ENCODE measurements at places on chromosomes 2 and 18.

DNA sequence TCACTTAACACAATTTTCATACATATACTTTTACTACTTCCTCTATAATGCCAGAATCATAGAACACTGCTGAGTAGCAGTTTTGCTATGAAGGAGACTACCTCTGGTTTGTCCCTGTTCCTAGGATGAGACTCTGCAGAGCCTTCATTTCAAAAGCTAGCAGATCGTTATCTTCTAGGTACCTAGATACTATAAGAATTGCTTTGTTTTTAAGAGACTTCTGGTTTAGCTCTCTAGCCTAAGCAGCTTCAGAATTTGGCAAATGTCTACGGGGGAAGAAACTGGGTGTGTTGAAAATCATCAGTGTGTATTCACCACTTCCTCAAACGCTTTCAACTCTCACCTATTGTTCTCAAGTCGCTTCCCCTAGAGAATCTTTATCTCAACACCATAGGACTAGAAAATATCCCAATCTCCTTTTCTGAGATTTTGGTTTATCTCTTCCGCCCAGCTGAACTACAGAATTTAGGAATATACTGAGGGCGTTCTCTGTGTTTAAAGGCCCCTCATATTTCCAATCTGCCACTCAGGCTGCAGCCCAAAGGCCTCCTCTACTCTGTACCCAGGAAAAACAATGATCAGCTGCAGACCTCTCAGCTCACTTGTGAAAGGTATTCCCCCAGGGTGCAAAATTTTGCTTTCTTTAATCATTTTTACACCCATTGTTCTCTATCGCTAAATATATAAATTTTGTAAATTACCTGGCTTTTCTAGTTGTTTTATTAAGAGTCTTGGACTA lies 28.7 kb downstream of the SMAD2 start:
- DNase-seq, result no peak

- no peak for DNase-seq
Observed at GRCh38 chr2:10254373-10255188, 48.1 kb upstream of the HPCAL1 start.

GRCh38 chr2:189362283-189362682 lies 79.0 kb upstream of the WDR75 start:
- DNase-seq, result no peak

DNA sequence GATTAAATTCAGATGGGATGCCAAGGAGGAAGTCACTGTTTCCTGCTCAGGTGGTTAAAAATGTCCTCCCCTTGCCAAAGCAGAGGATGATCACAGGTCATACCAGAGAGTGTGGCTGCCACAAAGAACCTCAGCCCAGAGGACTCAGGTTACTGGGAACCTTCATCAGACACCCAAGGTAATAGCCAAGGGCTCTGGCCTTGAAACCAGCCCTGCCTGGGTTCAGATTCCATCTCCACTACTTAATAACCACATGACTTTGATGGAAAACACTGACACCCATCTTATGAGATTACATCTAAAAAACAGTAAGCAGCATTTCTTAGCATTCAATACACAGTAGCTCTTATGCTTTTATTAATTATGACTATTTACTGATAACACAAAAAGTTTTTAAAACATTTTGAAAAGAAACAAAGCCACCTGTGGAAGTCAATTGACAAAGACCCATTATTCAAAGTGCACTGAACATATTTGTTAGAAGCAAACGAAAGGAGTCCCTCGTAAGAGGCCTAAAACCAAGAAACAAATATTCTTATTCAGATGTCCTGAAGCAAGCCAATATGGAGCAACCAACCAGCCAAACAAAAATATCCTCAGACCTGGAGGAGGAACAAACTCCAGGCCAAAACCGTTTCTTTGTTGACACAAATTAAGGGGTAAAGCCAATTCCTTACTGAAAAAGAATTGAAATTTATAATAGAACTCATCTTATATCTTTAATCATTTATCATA lies 241.5 kb downstream of the RNF152 start:
- DNase-seq, result no peak

DNA sequence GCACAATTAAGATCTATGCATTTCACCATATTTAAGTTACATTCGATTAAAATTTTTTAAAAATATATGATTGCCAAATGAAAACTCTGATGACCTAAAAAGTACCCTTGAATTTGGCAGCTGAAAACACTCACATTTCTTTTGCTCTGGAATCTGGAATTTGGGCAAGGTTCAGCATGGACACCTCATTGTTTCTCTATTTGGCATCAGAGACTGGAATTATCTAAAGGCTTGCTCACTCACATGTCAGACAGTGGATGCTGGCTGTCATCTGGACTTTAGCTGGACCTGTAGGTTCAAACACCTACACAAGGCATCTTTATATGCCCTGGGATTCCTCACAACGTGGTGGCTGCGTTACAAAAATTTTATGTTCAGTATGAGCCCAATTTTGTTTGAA lies 16.1 kb downstream of the MBOAT2 start:
- DNase-seq, result no peak

- DNase-seq, result no peak
Observed at GRCh38 chr2:47653902-47654789, 128.8 kb upstream of the MSH6 start.

DNA sequence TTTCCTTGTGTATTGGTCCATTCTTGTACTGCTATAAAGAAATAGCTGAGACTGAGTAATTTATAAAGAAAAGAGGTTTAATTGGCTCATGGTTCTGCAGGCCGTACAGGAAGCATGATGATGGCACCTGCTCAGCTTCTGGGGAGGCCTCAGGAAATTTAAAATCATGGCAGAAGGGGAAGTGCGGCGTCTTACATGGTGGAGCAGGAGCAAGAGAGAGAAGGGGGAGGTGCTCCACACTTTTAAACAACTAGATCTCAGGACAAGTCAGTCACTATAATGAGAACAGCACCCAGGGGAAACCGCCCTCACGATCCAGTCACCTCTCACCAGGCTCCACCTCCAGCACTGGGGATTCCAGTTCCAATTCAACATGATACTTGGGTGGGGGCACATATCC lies 54.3 kb downstream of the MSH2 start:
- no peak for DNase-seq

DNA sequence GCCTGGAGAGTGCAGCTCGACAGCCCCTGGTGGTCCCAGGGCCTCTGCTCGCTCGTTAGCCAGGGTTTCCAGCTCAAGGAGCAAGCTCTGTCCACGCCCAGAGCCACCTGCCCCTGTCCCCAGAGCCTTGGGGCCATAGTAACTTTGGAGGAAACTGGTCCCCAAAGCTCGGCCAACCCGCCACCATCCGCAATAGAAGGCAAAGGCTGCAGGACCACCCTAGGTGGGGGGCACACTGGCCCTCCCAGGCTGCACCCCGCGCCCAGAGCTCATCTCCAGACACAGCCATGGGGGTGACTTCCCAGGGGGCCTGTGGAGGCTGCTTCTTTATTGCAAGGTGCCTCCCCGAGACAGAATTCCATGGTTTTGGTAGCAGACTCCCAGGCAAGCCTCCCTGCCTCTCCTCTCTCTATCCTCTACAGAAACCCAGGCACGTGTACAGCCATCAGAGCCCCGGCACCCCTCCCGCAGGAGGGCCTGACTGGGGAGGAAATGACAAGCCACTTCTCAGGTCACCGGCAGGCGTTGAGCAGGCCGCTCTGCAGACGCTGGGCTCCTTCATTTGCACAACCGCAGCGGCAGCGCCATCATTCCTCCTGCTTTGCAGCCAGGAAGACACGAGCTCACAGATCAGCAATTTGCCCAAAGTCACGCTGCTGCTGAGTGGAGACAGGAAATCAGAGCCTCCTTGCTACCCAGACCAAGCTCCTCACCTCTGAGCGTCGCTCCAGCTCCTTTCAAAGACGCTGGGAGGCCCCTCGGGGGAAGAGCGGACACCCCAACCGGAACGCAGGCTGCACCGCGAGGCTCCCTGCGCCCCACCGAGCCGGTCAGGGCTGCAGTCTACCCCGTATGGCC lies 80.2 kb downstream of the NDUFA10 start:
- DNase-seq, result no peak

DNA sequence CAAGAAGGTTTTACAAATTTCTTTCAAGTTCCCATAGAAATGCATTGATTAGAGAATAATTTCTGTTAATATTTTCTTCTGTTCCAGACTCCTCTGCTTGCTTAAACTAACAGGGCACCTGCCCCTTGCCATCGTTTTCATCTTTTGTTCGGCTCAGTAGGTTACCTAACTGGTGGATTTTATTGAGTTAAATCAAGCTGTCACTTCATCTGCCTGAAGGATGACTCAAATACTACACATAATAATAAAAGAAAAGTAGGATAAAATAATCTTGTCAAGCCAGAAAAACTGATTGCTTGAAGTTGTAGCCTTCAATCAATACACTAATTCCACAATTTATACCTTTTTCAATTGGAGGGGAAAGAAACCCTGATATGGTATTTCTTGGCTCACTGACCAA lies 234.0 kb downstream of the NR4A2 start:
- DNase-seq, result no peak

GRCh38 chr18:1846640-1847039 lies 724.7 kb downstream of the METTL4 start:
- no peak for DNase-seq

DNA sequence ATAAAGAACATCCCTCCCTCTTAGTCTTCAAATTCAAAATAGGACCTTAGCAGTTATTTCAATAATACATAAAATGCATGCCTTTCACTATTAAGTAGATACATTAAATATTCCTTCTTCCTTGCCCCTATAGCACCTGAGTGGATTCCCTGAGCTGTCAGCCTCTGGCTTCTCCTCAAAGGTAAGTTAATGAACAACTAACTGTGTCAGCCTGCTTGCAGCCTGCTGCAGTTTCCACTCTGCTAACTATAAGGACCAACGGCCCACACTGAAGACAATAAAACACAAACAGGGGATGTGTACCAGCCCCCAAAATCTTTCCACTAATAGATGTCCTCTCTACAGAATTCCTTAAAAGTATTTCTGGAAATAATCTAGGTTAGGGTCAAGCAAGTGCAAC lies 5.0 kb downstream of the KCTD1 start:
- DNase-seq, result no peak

GRCh38 chr2:36650031-36650829 lies 46.3 kb upstream of the VIT start:
- no peak for DNase-seq

- no peak for DNase-seq
Observed at GRCh38 chr2:183113630-183114029, 10.6 kb upstream of the NUP35 start.

GRCh38 chr18:40957533-40958070 lies 997.4 kb upstream of the PIK3C3 start:
- DNase-seq, result no peak

GRCh38 chr2:197599285-197599965 lies 76.0 kb downstream of the RFTN2 start:
- no peak for DNase-seq

GRCh38 chr2:37851428-37851827 lies 73.7 kb upstream of the RMDN2 start:
- no peak for DNase-seq

- no peak for DNase-seq
Observed at GRCh38 chr2:74528600-74529356, 728 bp downstream of the AUP1 start.

- no peak for DNase-seq
Observed at GRCh38 chr18:35029770-35030169, 11.4 kb upstream of the MAPRE2 start.

DNA sequence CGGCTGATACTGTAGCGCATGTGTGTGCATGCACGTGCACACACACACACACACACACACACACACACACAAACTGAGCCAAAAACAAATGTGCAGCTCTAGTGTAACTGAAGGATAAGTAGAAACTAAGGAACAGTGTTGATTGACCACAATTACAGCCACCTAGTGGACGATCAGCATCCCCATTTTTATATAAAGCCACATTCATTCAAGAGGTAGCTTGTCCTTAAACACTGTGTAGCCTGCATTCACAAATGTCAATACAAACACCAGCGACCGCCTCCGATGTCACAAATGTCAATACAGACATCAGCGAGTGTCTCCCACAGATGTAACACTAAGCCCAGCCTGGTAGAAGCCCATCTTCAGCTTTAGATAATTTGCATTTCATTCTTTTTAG lies 167.4 kb downstream of the PTGR3 start:
- DNase-seq, result no peak

DNA sequence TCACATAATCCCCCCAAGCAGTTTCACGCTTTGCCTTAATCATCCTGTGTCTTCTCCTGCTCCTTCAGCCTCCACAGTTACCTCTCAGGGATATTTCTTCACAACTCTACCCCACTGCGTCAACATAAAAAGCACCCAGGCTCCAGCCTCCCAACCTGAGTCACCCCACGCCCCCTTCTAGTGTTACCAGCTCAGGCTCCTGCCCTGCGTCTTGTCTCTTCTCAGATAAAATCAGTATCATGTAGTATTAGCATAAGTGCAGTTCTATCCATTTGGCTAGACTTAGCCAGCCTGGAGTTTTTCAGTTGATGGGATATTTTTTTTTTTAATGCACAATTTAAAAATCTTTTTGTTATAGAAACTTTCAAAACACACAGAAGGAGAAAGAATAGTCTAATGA lies 9.6 kb upstream of the PELI1 start:
- no peak for DNase-seq

GRCh38 chr2:85794038-85794441 lies 40.2 kb downstream of the ATOH8 start:
- DNase-seq, result no peak

GRCh38 chr2:10382354-10383061 lies 65.6 kb downstream of the ODC1 start:
- no peak for DNase-seq

GRCh38 chr18:22283397-22283796 lies 114.0 kb downstream of the GATA6 start:
- DNase-seq, result no peak

GRCh38 chr2:5070257-5070656 lies 621.9 kb upstream of the SOX11 start:
- DNase-seq, result no peak

GRCh38 chr2:45380131-45380836 lies 230.8 kb downstream of the SRBD1 start:
- no peak for DNase-seq

DNA sequence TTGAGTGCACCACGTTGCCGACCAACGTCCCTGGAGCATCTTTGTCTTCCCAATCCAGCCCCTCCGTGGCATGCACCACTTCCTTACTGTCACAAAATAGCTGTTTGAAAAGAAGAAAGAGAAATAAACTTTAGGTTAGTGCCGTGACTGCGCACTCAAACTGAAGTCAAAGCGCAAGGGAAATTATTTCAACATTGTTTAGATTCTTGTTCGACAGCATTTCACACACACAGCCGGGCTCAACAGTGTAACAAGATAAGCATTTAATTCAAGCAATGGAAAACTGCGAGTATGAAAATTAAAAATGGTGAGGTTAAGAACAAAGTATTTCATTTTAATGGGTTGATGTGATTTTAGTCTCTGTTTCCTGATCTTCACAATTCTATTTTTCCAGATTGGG lies 108.6 kb downstream of the NXPH2 start:
- DNase-seq, result no peak

GRCh38 chr2:239316562-239317465 lies 84.0 kb downstream of the HDAC4 start:
- no peak for DNase-seq

GRCh38 chr2:127551221-127551930 lies 15.9 kb downstream of the MYO7B start:
- no peak for DNase-seq

DNA sequence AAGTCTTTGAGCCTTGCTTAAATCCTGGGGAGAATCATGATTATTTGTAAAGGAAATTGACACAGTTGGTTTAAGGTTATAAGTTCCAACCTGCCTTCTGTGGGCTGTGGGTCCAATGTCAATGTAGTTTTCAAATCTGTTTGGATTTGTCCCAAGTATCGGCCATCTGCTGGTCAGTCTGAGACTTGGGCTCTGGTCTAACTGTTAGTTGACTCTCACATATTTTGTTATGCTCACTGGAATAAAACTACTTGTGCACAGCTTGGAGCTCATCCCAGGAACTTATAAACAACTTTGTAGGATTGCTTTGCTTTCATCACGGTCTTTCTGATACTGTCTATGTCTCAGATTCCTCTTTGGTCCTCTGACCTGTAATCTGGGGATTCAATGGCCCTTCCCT lies 1026.2 kb upstream of the ZEB2 start:
- DNase-seq, result no peak

Measured in activated CD8-positive, alpha-beta memory T cell treated with anti-CD3 and anti-CD28 coated beads for 1 hour (primary cell).